ENCODE measurements at places on chromosomes 2 and 18.

GRCh38 chr2:56077359-56077915, 106.4 kb upstream of the CCDC85A start:
- no peak for DNase-seq

DNA sequence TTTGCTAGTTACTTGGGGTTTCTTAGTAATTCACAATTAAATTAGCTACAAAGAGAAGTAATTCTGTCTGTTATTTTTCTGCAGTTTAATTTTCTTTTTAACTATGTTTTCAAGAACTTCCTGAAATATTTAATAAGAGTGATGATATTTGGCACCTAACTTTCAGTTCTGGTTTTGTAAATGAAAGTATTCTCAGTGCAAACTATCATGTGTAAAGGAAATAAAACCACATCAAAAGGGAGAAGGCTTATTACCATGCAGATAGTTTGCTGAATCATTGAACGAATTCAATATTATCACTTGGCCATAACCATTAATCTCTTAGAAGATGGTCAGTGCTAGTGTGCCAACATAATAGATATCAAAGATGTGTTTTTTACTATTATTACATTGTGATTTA, 29.2 kb downstream of the DYTN start:
- DNase-seq: no peak

DNA sequence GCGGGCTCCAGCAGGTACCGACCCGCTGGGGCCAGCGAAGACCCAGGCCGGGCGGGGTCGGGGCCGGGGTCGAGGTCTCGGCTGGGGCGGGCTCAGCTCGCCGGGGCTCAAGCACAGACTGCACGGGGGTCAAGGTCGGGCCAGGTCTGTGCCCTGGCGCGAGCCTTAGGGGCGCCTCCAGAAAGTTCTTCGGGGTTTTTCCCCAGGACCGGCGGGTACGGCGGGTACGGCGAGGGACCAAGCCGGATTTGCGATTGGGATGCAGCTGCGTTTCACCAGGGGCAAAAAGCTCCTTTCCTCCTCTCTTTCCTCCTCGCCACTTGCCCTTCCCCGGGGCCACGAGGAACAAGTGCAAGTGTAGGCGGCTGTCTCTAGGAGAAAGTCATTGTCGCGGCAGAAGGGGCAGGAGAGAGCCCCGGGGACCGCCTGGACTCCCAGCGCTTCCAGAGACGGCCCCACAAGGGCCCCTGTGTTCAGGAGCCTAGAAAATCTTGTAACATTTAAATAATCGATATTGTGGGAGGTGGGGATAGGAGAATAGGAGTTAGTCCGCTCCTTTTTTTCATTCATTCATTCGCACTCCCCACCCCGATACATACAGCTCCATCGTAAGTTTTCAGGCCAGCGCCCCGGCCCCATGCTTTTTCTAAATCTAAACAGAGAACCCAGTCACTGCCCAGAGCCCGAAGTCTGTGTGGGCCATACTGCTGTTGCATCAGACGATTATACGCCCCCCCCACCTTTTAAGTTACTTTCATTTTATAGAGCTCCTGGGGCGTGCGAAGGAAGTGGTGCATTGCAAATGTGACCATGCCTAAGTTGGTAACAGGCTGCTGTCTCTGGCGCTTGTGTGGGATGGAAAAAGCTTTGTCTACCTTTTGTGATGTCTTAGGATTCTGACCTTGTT, 679 bp downstream of the PMAIP1 start:
- DNase-seq: no peak

- DNase-seq: no peak
Measured at GRCh38 chr2:231720987-231721966, 13.0 kb downstream of the PTMA start.

GRCh38 chr18:42078711-42079110, 123.7 kb downstream of the PIK3C3 start:
- DNase-seq: no peak

- no peak for DNase-seq
Measured at GRCh38 chr2:199926806-199927205, 15.7 kb downstream of the C2orf69 start.

DNA sequence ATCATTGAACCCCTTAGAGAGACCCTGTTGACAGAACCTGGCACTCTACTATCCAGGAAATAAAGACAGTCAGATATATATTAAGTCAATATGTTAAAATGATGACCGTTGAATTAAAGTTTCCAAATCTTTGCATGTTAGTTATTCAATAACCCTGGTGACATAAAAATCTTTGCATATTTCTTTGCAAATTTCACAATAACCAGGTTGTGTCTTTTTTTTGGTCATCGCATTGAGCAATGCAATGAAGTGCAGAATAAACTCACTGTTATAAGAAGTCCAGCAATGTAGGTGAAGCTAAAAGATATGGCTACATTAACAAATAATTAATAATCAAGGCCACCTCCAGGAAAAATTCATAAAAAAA, 596.9 kb downstream of the NYAP2 start:
- no peak for DNase-seq

DNA sequence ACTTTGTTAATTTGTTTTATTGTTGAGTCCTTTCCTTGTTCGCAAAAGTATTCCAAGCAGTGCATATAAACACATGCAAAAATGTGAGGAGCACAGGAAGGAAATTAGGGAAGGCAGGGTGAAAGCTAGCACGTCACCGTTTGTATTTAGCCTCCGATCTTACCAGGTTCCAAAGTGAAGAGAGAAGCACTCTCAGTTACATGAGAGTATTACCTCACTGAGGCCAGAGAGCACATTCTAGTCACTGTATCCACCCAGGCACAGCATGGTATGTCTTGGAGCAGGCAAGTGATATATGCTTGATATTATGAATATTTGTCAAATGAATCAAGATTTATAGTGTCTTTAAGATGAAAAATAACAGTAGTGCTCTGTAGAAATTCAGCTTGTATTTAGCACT, 6.5 kb upstream of the TMEM182 start:
- no peak for DNase-seq

DNA sequence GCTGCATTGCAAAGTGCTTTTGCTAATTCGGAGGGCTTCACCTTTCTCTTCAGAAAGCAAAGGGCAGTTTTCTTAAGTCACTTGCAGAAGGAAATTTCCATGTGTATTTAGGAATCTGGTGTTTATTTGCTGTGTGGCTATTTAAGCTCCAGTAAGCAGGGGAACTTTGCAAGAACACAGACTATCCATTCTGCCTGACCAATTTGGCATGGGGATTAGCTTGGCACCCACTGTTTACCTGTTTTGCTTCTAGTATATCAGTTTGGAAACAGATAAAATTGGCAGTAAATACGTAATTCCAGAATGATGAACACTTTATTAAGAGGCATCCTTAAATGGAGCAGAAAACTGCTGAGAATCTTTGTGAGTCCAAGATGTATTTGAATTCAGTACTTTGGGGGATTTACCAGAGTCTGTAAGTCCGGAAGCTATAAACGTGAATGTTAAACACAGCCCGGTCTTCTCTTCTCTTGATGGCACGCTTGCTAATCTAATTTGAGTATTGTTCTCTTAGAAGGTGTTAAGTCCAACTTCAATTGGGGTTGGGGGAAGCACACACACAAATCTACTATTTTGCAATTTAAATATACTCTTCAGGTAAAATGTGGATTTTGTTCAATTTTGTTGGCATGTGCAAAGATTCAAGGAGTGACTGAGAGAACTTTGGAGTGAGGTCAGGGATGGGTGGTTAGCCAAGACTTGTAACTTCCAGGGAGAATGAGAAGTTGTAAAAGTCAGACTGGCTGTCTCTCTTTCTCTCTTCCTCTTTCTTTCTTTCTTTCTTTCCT, 650 bp downstream of the ACKR3 start:
- DNase-seq: no peak

GRCh38 chr2:150792780-150793300, 305.4 kb upstream of the RND3 start:
- DNase-seq: no peak

- DNase-seq: no peak
Measured at GRCh38 chr18:58955738-58956137, 91.1 kb downstream of the ZNF532 start.

DNA sequence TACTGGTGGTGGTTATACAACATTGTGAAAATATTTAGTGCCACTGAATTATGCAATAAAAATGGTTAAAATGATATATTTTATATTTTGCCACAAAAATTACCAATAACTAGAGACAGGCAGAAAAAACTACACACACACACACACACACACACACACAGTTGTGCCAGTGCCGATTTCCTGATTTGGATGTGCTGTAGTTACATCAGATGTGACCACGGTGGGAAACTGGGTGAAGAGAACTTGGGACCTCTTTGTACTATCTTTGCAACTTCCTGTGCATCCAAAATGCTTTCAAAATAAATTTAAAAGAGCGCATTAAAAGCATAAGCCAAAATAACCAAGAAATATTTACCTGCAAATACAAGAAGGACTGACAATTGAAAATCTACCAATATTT, 61.6 kb upstream of the CCBE1 start:
- no peak for DNase-seq
